ENCODE measurements at places on chromosomes 6 and 20. TPM values are rescaled to one million over a fixed set of nuclear protein-coding genes. Genes with fewer than 3 reads are reported as not detected.

HMGCLL1 gene
- total RNA-seq, result not detected

ZBP1 gene
- not detected for total RNA-seq

SIRPB1 gene
- not detected for total RNA-seq

SEC23B gene
- 42.0 TPM for total RNA-seq

ZSWIM3 gene
- 3.6 TPM for total RNA-seq

RIPOR3 gene
- not detected for total RNA-seq

MAFB gene
- 2.4 TPM for total RNA-seq

AGPAT4 gene
- 10.7 TPM for total RNA-seq

CDSN gene
- not detected for total RNA-seq

PCMTD2 gene
- 32.0 TPM for total RNA-seq

MYCT1 gene
- total RNA-seq, result not detected

CLVS2 gene
- under 0.01 TPM for total RNA-seq

ME1 gene
- 19.0 TPM for total RNA-seq

FAM83C gene
- not detected for total RNA-seq

TFAP2D gene
- total RNA-seq, result not detected

WFDC5 gene
- not detected for total RNA-seq

ISM1 gene
- total RNA-seq, result 3.3 TPM

EYA2 gene
- not detected for total RNA-seq

UST gene
- 22.9 TPM for total RNA-seq

SPEF1 gene
- not detected for total RNA-seq

PSORS1C2 gene
- total RNA-seq, result not detected

TNFRSF6B gene
- total RNA-seq, result not detected

ADGB gene
- total RNA-seq, result not detected

ASIP gene
- total RNA-seq, result not detected

TMEM244 gene
- not detected for total RNA-seq

OVOL2 gene
- not detected for total RNA-seq

TLDC2 gene
- total RNA-seq, result not detected

RAET1L gene
- total RNA-seq, result not detected

CTCFL gene
- under 0.01 TPM for total RNA-seq

AURKA gene
- 93.9 TPM for total RNA-seq

SEL1L2 gene
- not detected for total RNA-seq

PAK5 gene
- total RNA-seq, result not detected

PRR18 gene
- not detected for total RNA-seq

DCDC2 gene
- total RNA-seq, result under 0.01 TPM

SNAI1 gene
- not detected for total RNA-seq

All from melanocyte of skin (primary cell).